ENCODE measurements at places on chromosomes 7 and 10. TPM values are rescaled to one million over a fixed set of nuclear protein-coding genes. Genes with fewer than 3 reads are reported as not detected.

H2BK1 gene
- not detected for total RNA-seq

GRCh38 chr10:89837165-89838043, 136.0 kb downstream of the KIF20B start:
- no peaks in the 10 kb centered on the region for H3K27me3 ChIP-seq
- H3K4me3 ChIP-seq = peak overlapping the region; percentile 49
- no peaks in the 10 kb centered on the region for H3K36me3 ChIP-seq
- DNase-seq = peak; percentile 42

SSMEM1 gene
- not detected for total RNA-seq

DNA sequence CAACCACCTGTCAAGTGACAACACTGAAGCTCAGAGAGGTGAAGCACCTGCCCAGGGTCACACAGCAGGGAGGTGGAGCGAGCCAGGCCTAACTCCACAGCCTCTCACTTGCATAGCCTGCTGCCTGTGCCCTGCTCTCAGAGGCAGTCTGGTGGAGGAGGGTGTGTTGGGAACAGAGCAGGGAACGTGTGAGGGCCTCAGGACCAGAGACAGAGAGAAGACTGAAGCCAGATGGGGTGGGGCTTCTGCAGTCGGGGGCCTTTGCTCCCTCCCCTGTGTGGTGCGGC, 114.0 kb downstream of the PTPN20 start:
- H3K4me1 ChIP-seq = no peaks in the 10 kb centered on the region
- no peaks in the 10 kb centered on the region for H3K27me3 ChIP-seq
- H3K27ac ChIP-seq = no peak overlapping the region
- no peaks in the 10 kb centered on the region for H3K36me3 ChIP-seq
- no peak overlapping the region for H3K4me3 ChIP-seq
- DNase-seq = no peak

DNA sequence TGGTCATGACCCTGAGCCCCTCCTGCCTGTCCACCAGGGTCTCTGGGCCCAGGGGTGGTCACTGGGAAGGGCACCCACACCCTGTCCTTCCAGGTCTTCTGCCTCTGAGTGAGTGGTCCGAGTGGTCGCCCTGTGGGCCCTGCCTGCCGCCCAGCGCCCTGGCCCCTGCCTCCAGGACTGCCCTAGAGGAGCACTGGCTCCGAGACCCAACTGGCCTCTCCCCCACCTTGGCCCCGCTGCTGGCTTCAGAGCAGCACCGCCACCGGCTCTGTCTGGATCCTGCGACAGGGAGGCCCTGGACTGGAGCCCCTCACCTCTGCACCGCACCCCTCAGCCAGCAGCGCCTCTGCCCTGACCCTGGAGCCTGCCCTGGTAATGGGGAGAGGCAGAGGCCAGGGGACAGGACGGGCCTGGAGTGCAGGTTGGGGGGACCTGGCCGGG, 13.9 kb upstream of the ZNF862 start:
- no peaks in the 10 kb centered on the region for H3K36me3 ChIP-seq
- H3K4me1 ChIP-seq = no peaks in the 10 kb centered on the region
- no peak for DNase-seq
- no peak overlapping the region for H3K27ac ChIP-seq
- H3K27me3 ChIP-seq = no peaks in the 10 kb centered on the region

DNA sequence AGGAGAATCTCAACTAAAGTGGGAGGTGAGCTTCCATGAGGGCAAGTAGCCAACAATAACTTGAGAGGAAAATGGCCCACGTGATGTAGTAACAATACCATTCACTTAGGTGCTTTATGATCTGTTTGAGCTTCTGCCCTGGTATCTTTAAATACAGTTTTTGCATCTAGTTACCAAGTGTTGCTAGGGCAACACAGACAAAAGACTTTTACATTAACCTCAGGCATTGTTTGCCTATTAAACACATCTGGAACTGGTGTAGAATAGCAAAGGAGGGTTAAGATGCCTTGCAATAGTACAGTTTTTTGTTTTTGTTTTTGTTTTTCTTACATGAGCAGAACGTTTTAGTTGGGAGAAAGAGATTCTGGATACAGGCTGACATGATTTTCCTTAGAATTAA, 97.7 kb upstream of the MTPN start:
- no peaks in the 10 kb centered on the region for H3K36me3 ChIP-seq
- H3K4me3 ChIP-seq = no peak overlapping the region
- H3K27me3 ChIP-seq = no peaks in the 10 kb centered on the region
- H3K4me1 ChIP-seq = no peaks in the 10 kb centered on the region
- H3K27ac ChIP-seq = no peak overlapping the region

LGI1 gene
- not detected for total RNA-seq

- peaks cover 11% of the 10 kb centered on the region for H3K4me1 ChIP-seq
- H3K27me3 ChIP-seq = no peaks in the 10 kb centered on the region
- DNase-seq = no peak
- H3K36me3 ChIP-seq = no peaks in the 10 kb centered on the region
Observed at GRCh38 chr7:158782761-158783401, 46.4 kb downstream of the ESYT2 start.

- no peaks in the 10 kb centered on the region for H3K36me3 ChIP-seq
- DNase-seq = no peak
- no peak overlapping the region for H3K4me3 ChIP-seq
- no peaks in the 10 kb centered on the region for H3K27me3 ChIP-seq
Observed at GRCh38 chr7:117399820-117400422, 27.4 kb downstream of the ASZ1 start.

DNA sequence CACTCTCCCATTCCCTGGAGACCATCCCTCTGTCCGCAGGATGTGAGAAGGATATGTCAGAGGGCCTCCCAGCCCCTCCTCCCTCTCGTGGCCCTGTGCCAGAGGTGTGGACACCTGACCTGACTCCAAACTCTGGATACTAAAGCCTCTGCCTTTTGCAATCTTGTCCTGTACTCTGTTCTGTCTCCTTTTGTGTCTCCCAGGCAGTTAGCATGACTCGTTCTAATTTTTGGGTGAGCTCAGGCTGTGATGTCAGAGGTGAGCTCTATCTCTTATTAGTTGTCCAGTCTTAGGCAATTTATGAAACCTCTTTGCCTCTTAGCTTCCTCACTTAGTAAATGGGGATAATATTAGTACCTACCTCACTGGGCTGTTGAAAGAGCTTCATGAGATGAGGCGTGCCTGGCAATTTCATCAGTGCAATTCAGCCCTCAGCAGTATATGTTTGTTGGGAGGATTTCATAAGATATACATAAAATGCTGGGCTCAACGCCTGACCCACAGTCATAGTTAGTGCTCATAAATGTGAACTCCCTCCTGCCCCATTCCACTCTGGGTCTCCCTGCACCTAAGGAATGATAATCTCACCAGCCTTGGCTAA, 10.9 kb downstream of the MARVELD1 start:
- DNase-seq = no peak
- no peak overlapping the region for H3K4me3 ChIP-seq
- no peaks in the 10 kb centered on the region for H3K36me3 ChIP-seq
- H3K27me3 ChIP-seq = no peaks in the 10 kb centered on the region
- peaks cover 8% of the 10 kb centered on the region for H3K4me1 ChIP-seq

VENTX gene
- 0.26 TPM for total RNA-seq

DNA sequence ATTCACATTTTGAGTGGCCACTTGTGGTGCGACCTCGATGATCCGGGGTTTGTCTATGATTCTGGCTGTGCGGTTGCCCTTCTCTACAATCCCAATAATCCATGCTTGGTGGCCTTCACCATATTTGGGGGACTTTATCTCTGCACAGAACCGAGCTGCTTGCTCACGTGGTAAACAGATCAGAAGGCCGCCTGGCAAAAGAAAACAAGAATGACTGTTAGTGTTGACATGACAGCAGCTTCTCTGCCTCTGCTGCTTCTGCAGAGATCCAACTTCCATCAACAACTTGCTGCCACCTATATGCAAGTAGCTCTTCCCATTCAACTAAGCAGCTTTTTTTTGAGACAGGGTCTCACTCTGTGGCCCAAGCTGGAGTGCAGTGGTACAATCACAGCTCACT, 19.3 kb upstream of the PHYH start:
- no peaks in the 10 kb centered on the region for H3K27me3 ChIP-seq
- no peak overlapping the region for H3K4me3 ChIP-seq
- H3K4me1 ChIP-seq = no peaks in the 10 kb centered on the region
- peaks cover 21% of the 10 kb centered on the region for H3K36me3 ChIP-seq
- no peak overlapping the region for H3K27ac ChIP-seq

ADGRA1 gene
- under 0.01 TPM for total RNA-seq

- H3K27ac ChIP-seq = no peak overlapping the region
- no peak overlapping the region for H3K4me3 ChIP-seq
- no peaks in the 10 kb centered on the region for H3K4me1 ChIP-seq
- H3K36me3 ChIP-seq = no peaks in the 10 kb centered on the region
- no peaks in the 10 kb centered on the region for H3K27me3 ChIP-seq
Observed at GRCh38 chr7:127123220-127123619, 129.5 kb downstream of the GRM8 start.

DNA sequence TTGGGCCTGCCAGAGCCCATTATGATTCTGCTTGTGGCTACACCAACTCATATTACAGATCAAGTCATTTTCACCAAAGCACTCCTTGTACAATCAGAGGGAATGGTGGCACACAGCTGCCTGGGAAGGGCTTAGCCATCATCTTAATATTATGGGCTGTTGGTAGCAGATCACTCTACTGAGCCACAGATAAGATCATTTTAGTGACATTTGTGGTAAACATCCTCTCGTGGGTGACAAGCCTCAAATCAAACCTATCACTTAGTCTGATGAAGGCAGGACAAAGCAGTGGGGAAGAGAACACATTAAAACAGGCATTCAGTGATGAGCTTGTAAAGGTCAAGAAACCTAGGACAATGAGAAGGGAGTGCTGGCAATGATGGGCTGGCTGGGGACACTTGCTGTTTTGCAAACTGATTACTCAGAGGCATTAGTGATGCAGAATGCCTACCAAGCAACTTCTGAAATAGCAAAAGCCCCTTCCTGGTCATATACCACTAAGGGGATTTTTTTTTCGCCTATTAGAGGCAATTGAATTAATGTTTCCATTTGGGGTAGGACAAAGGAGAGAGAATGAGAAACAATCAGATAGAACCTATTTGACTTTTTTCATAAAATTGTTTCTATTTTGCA, 137.5 kb upstream of the WDR11 start:
- no peaks in the 10 kb centered on the region for H3K27me3 ChIP-seq
- no peak for DNase-seq
- no peaks in the 10 kb centered on the region for H3K4me1 ChIP-seq
- no peak overlapping the region for H3K4me3 ChIP-seq
- no peaks in the 10 kb centered on the region for H3K36me3 ChIP-seq

GRCh38 chr7:1548438-1548831, 7.6 kb downstream of the TMEM184A start:
- H3K36me3 ChIP-seq = no peaks in the 10 kb centered on the region
- H3K4me3 ChIP-seq = no peak overlapping the region
- H3K27me3 ChIP-seq = no peaks in the 10 kb centered on the region
- no peak for DNase-seq
- no peak overlapping the region for H3K27ac ChIP-seq
- peaks cover 21% of the 10 kb centered on the region for H3K4me1 ChIP-seq

SEMA3E gene
- total RNA-seq = 20.5 TPM

AKR1D1 gene
- not detected for total RNA-seq

NUTM2D gene
- 1.3 TPM for total RNA-seq

DNA sequence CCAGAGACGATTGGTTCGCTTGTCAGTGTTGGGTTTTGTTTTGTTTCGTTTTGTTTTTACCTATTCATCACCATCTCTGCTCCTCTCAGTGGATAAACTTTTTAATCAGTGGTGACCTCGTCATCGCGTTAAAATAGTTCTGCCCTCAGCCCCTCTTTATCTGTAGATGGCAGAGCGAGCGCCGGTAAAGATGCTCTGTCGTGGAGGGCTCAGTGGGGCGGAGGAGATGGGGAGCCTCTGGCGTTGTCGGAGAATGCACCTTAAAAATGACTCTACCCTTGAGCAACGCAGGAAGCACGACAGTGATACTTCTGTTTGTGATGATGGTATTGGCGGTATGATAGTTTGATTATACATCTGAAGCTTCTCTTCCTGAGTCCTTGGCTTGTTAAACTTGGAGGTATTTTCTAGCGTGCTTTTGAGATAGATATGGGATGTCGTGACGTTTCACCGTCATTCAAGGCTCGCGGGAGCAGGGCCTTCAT, 554 bp downstream of the CSGALNACT2 start:
- H3K27me3 ChIP-seq = no peaks in the 10 kb centered on the region
- H3K4me3 ChIP-seq = peak overlapping the region; percentile 34
- peak overlapping the region; percentile 87 for H3K27ac ChIP-seq
- no peaks in the 10 kb centered on the region for H3K36me3 ChIP-seq

DNA sequence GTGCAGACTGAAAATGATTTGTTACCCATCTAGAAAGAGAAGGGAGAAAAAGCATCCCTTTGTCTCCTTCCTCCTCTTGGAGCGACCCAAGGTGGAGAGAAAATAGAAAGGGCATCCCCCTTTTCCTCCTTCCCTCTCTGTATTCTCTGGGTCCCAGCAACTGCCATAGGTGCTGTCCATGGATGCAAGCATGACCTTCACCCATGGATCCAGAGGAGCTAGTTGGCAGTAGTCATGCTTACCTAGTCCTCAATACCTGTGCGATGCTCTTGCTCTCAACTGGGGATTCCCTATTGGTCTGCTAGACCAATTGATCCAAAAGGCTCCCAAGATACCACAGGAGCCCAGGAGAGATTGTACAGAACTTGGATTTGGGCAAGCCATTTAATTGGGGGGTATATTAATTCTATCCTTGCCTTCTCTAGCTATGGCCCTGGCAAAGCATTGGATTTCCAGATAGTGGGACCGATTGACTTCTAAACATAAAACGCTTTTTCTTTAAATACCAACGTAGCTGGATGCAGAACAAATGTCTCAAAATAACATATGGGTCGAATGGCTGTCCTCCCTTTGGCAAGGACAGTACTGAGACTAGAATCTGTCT, 547.8 kb upstream of the IGFBP3 start:
- no peaks in the 10 kb centered on the region for H3K36me3 ChIP-seq
- H3K27ac ChIP-seq = no peak overlapping the region
- H3K4me1 ChIP-seq = no peaks in the 10 kb centered on the region
- no peak overlapping the region for H3K4me3 ChIP-seq

TMEM176A gene
- 27.5 TPM for total RNA-seq

KCNIP2 gene
- total RNA-seq = 13.5 TPM

DNA sequence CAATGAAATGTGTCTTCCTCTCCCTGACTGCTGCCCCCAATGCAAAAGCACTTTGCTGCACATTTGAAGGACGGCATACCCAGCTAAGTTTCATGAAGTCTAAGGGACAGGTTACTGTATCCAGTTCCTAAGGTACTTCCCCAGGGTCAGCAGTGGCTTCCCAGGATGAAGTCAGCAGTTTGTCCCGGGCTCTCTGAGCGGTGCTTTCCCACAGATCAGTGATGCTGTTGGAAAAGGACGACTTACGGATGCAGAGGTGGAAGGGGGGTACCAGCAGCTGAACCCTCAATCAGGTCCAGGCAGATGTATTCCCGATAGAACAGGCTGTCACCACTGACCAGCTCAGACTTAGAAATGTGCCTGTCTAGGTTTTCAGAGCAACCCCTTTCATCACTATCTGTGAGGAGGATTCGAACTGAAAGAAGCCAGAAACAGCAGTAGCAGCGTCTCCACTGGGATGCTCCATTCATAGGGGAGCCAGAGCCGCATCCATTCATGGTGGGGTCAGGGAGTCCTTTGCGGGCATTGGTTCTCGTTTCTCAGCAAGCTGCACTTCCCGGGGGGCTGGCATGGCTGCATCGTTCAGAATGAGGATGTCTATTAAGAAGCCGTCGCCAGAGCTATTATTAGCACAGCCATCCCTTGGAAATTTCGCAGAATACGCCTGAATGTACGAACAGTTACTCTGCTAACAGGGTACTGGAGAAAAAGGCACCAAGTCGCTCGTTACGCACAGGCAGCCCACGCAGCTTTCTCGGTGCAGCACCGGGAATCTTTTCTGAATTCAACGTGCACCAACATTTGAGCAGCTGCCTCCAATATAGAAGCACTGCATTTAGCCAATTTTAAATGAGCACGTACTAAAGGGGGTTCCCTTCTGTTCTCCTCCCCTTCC, 303.7 kb downstream of the PRPF18 start:
- H3K36me3 ChIP-seq = no peaks in the 10 kb centered on the region
- DNase-seq = no peak
- no peak overlapping the region for H3K27ac ChIP-seq

PNLIPRP3 gene
- not detected for total RNA-seq

Measured in body of pancreas (tissue), 4 donors.